Heart left ventricle (tissue), 16 donors: ENCODE measurements at places on chromosomes 3 and 15. TPM values are rescaled to one million over a fixed set of nuclear protein-coding genes. Genes with fewer than 3 reads are reported as not detected.
A peak's percentile ranks its signal among the peaks of the same experiment; 100 is the strongest.

DNA sequence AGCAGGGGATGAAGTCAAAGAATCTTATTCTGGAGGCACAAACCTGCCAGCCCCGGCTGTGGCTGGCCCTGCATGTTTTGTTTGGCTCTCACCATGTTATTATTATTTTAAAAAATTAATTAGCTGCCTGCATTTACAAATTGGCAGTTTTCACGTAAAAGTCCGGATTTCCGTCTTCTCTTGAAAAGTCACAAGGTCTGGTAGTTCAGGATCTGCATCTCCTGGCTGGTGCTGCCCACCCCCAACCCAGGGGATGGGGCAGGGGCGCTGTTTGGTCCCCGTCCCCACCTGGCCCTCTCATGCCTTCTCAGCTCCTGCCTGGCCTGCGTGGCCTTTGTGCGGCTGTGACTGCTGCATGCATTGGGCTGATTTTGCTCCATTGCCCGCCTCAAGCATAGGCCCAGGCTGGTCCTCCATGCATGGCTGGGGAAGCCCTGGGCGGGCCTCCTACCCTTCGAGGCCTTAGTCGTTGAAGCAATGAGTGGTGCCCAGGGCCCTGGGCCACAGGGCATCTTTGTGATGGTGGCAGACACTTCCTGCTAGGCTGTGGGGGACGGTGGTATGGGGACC lies 2.0 kb downstream of the FBLN2 start:
- DNase-seq = no peak

DNA sequence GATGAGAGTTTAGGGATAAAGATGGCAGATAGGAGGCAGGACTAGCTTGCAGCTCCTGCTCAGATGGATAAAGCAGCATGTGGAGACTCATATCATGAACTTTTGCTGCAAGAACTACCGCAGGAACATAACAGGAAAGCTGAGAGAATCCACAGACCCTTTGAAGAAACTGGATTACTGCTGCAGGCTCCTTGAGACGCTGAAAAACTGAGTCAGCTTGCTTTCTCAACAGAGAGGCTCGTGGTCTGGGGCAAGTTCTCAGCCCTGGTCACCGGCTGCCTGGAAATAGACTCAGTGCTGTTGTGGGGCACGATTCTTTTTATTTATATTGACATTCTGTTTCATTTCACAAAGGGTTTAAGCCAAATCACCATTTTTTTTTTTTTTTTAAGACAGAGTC lies 28.8 kb upstream of the TRIM59 start:
- H3K27ac ChIP-seq = no peak overlapping the region
- H3K4me1 ChIP-seq = no peaks in the 10 kb centered on the region
- H3K4me3 ChIP-seq = no peak overlapping the region
- DNase-seq = no peak

DNA sequence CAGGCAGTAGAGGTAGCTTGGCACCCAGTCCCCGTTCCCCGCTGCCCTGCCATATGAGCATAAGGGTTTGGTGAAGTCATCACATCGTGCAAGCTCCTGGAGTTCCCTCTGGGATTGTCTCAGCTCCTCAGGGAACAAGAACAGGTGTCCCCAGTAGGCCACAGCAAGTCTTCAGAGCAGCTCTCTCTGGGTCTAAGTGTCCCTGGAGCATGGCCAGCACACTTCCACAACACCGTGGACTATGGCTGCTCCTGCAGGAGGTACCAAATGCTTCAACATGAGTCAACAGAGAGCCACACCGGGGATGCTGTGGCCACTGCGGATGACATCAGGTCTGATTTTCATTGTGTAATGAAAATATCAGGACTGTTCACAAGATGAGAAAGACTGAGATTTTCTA lies 23.1 kb downstream of the ABHD6 start:
- no peaks in the 10 kb centered on the region for H3K4me1 ChIP-seq
- H3K27ac ChIP-seq = no peak overlapping the region
- no peak overlapping the region for H3K4me3 ChIP-seq
- peaks cover 3% of the 10 kb centered on the region for H3K36me3 ChIP-seq

Gene TEX9
- total RNA-seq = 0.49 TPM

DNA sequence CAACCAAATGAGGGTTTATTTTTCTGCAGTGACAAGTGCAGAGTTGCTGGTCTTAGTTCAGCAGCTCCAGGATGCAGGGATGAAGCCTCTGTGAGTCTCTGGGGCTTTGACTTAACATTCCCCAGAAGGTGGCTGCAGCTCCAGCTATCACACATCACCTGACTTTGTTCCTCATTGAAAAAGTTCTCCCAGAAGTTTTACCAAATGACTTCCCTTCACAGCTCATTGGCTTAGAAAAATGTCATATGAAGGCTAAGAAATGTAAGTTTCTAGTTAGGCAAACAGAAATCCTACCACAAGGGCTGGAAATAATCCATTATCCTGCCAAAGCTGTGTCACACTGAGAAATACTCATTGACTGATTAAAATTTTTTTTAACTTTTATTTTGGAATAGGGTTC lies 184.9 kb downstream of the MINAR1 start:
- H3K36me3 ChIP-seq = no peaks in the 10 kb centered on the region
- H3K4me3 ChIP-seq = no peak overlapping the region

GRCh38 chr3:134392336-134392983 lies 18.2 kb upstream of the AMOTL2 start:
- no peak overlapping the region for H3K4me3 ChIP-seq
- no peaks in the 10 kb centered on the region for H3K27me3 ChIP-seq
- no peaks in the 10 kb centered on the region for H3K36me3 ChIP-seq

Gene MELTF
- total RNA-seq = 10.1 TPM

DNA sequence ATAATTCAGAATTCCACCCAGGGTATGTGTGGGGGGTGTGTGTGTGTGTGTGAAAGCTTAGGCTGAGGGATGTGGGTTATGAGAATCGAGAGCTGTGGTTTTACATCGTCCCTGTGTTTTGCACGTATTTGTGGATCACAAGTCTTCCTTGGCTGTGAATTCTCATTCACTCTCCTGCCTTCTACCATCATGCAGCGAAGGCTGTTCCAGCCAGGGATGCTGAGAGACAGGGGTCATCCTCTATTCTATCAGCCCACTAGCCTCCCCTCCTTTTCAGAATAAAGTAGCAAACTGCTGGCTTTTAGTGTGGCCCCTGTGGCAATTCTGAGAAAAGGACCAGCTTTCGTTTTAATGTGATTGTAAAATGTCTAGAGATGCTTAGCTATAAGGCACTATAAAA lies 460.6 kb upstream of the NR2F2 start:
- DNase-seq = no peak
- no peaks in the 10 kb centered on the region for H3K27me3 ChIP-seq
- H3K4me1 ChIP-seq = no peaks in the 10 kb centered on the region
- no peak overlapping the region for H3K27ac ChIP-seq

DNA sequence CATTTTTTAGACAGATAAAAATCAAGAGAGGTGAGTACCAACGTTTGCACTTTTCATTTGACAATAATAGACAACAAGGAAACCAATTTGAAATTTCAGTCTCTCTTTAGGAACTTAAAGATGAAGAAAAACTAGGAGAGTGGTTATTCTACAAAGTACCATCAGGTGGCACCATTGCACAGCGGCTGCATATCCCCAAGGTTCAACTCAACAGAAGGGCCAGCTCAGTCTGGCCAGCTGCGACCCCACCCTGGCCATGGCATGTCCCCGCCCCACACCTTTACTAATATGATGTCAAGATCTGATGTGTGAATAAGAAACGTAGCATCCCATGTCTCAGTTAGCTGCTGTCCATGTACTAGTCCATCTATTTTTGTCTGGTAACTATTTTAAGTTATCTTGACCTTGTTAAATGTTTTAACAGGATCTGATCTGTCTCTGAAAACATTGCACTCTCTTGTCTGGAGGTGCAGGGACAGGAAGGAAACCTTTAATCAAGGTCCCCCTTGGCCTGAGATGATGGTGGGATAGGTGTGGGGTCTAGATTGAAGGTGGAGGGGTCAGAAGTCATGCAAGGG lies 35.5 kb upstream of the CGNL1 start:
- no peak overlapping the region for H3K27ac ChIP-seq
- H3K36me3 ChIP-seq = no peaks in the 10 kb centered on the region
- no peak for DNase-seq
- H3K27me3 ChIP-seq = no peaks in the 10 kb centered on the region
- peaks cover 12% of the 10 kb centered on the region for H3K4me1 ChIP-seq
- H3K4me3 ChIP-seq = no peak overlapping the region

- H3K36me3 ChIP-seq = no peaks in the 10 kb centered on the region
- no peak overlapping the region for H3K4me3 ChIP-seq
- no peaks in the 10 kb centered on the region for H3K27me3 ChIP-seq
- H3K27ac ChIP-seq = no peak overlapping the region
- H3K4me1 ChIP-seq = no peaks in the 10 kb centered on the region
- DNase-seq = no peak
Observed at GRCh38 chr3:2023959-2024358, 74.7 kb upstream of the CNTN4 start.

DNA sequence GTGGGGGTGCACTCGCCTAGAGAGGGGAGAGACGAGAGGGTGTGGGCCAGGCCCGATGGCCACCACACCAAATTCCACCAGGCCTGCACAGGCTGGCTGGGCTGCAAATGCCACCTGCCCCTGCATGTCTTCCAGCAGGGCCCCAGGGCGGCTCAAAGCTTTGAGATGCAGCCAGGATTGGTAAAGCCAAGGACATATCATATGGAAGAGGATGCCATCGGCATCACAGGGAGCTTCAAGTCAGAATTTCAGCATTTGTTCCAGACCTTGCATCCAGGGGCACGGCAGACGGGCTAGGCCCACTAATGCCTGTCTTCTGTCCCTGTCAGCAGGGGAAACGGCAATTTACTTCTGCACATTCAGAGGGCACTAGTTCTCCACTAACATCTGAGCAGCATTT lies 97.8 kb downstream of the NUP210 start:
- no peak overlapping the region for H3K4me3 ChIP-seq
- no peaks in the 10 kb centered on the region for H3K27me3 ChIP-seq
- DNase-seq = no peak
- H3K36me3 ChIP-seq = no peaks in the 10 kb centered on the region

GRCh38 chr3:64072126-64072525 lies 48.8 kb upstream of the PSMD6 start:
- peaks cover 7% of the 10 kb centered on the region for H3K4me1 ChIP-seq
- no peak overlapping the region for H3K4me3 ChIP-seq
- H3K27me3 ChIP-seq = no peaks in the 10 kb centered on the region
- H3K36me3 ChIP-seq = no peaks in the 10 kb centered on the region

- H3K4me1 ChIP-seq = no peaks in the 10 kb centered on the region
- no peaks in the 10 kb centered on the region for H3K27me3 ChIP-seq
- no peak overlapping the region for H3K27ac ChIP-seq
Observed at GRCh38 chr15:86036243-86036642, 43.4 kb upstream of the AGBL1 start.

Gene CGNL1
- total RNA-seq = 39.3 TPM

- no peaks in the 10 kb centered on the region for H3K36me3 ChIP-seq
- H3K27me3 ChIP-seq = no peaks in the 10 kb centered on the region
- no peak overlapping the region for H3K4me3 ChIP-seq
Observed at GRCh38 chr3:124915254-124915653, 19.3 kb downstream of the MUC13 start.

Gene ZIC4
- total RNA-seq = not detected

DNA sequence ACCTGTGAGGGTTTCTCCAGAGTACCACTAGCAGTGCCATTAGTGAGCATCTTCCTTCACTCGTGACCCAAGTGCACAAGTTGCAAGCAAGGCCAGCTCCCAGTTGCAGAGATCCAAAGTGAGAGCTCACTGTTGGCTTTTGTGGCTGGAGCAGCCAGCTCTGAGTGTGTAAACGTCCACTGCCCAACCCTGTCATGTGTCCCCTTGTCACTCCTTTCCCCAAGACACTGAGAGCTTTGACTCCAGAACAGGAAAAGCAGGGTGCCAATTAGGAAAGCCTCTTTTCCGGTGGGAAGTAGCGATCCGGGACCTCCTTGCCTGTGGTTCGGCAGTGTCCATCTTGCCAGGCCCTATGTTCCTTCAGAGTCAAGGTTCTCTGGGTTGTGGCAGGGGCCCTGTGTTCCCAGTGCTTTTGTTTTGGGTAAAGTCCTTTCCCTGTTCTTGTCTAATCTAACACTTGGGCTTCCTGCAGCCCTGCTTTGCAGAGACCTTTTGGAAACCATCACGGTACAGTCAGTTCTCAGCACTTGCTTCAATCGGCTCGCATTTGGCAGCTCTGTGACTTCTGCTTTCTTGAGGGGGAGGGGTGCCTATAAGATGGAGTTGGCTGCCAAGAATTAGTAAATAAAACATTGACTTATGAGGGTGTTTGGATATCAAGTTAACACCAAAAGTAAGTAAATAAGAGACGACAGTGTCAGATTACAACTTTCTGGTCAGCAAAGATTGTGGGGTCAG lies 90.5 kb downstream of the DNASE1L3 start:
- peak overlapping the region; percentile 41 for H3K27ac ChIP-seq
- peak; percentile 52 for DNase-seq
- no peak overlapping the region for H3K4me3 ChIP-seq
- H3K4me1 ChIP-seq = peaks cover 28% of the 10 kb centered on the region
- H3K36me3 ChIP-seq = peaks cover 3% of the 10 kb centered on the region
- H3K27me3 ChIP-seq = no peaks in the 10 kb centered on the region

Gene TRIP4
- total RNA-seq = 15.1 TPM

DNA sequence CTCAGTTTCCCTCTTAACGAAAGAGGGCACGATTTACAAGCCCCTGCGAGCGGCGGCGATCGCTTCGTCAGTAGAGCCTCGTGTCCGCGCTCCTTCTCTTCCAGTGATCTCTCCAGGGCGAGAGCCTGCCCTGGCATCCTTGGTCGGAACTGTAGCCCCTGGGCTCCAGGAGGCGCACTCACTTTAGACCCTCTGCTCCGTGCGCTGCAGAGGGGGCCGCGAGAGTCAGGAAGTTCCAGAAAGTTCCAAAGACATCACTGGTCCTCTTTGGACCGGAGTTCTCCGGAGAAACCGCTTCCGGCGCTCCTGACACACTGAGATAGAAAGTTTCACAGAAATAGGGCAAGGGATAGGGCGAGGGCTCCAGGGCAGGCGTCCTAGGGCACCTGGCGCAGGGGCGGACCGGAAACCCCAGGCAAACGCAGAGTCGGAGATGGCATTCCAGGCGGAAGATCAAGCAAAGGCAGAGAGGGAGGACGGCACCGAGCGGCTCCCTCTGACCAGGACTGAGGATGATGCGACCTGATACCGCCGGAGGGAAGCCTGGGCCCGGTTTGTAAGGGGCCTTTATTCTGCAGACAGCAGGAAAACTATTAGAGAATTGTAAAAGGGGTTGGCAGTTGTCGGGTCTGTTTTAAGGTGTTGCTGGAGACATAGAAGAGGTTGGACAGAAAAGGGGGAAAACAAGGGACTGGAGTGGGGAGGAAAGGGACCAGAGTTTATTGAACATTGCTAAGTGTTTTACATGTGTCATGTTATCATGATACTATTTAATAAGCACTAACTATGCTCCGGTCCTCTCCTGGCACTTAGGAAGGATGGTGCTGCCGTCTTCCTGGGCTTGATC lies 1.3 kb upstream of the CPEB1 start:
- H3K36me3 ChIP-seq = no peaks in the 10 kb centered on the region
- no peak overlapping the region for H3K27ac ChIP-seq
- DNase-seq = no peak
- peaks cover 15% of the 10 kb centered on the region for H3K4me1 ChIP-seq

DNA sequence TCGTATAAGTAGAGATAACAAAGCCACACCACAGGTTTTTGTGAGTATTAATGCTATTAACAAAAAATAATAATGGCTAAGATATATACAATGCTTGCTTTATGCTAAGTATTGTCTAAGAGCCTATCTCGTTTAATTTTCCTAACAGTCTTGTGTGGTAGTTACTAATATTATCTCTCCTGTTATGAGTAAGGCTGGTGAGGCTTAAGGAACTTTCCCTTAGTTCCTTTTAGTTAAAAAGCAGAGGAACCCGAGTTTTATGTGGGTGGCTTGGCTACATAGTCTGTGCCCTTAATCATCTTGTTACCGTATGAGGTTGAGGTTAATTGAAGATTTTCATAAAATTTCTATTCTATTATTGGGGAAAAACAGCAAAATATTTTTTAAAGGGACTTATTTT lies 218.4 kb downstream of the SOX2 start:
- no peak for DNase-seq
- H3K27ac ChIP-seq = no peak overlapping the region
- H3K27me3 ChIP-seq = no peaks in the 10 kb centered on the region
- H3K4me3 ChIP-seq = no peak overlapping the region
- H3K4me1 ChIP-seq = no peaks in the 10 kb centered on the region
- no peaks in the 10 kb centered on the region for H3K36me3 ChIP-seq
